ENCODE measurements at places on chromosomes 6 and 20. TPM values are rescaled to one million over a fixed set of nuclear protein-coding genes. Genes with fewer than 3 reads are reported as not detected.

GRCh38 chr20:62156592-62157386, 13.2 kb downstream of the SS18L1 start:
- peak; percentile 86 for DNase-seq

DNA sequence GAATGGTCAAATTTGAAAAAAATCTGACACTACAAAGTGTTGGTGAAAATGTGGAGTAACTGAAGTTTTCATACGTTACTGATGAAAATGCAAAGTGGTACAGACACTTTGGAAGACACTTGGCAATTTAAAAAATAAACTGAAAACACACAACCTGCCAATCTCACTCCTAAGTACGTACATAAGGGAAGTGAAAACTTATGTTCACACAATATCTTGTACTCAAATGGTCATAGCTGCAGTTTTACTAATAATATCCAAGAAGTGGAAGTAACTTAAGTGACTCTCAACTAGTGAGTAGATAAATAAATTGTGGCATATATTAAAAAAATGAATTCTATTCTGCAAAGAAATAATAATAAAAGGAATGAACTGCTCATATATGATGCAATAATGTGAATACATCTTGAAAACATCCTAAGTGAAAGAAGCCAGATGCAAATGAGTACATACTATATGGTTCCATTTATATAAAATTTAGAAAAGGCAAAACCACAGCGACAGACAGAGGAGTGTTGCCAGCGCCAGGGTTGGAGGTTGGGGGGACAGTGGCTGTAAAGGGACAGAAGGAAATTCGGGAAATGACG, 198.2 kb downstream of the ERMARD start:
- no peak for DNase-seq

DNA sequence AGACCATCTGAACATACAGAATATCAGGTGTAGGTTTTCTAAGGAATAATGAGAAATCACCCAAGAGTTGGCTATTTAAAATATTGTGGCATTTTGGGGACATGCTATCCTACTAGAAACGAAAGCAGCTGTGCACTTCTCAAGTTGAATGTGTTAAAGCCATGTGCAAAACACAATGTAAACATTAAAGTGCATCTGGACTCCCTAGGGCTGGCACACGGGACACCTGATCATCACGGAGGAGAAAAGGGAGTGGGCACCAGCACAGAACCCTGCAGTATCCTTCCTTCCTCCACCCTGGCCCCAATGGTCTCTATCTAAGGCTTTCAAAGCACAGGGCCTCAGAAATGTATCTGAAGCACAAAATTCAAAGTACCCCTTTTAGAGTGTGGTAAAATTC, 94.3 kb downstream of the INSM1 start:
- no peak for DNase-seq

DNA sequence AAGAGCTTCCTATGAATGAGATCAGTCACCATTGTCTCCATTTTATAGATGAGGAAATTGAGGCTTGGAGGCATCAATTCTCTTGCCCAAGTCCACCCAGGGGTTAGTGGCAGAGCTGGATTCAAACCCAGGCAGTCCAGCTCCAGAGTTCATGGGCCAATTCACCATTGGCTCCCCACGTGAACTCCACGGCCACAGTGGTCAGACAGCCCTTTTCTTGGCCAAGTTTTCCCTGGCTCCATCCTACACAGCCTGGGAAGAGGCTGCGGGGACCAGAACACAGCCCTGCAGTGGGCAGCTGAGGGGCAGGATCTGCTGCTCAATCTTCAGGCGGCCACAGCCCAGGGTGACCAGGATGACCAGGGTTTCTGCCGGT, 20.5 kb downstream of the TGM2 start:
- DNase-seq = no peak

DNA sequence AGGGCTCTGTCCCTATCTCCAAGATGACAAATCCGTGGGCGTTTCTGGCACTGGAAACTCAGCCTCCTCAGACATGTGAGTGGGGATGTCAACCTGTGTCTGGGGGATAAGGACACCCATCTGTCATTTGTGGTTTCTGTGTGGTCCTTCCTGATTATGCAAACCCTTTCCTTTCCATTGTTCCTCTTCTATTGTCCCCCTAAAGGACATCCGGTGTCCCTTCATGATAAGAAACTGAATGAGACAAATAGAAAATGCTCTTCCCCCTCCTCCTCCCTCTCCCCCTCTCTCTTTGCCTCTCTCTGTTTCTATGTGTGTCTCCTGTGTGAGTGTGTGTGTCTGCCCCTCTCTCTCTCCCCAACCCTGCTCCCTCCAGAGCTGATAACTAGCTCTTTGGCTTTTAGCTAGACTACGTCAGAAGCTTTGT, 11.5 kb upstream of the GLP1R start:
- no peak for DNase-seq

GRCh38 chr6:82363428-82364086, at the start of gene TPBG:
Gene TPBG (plus strand): TSS chr6:82363817. CDS start chr6:82364962, 1,145 bp downstream.
- DNase-seq = peak; percentile 81

DNA sequence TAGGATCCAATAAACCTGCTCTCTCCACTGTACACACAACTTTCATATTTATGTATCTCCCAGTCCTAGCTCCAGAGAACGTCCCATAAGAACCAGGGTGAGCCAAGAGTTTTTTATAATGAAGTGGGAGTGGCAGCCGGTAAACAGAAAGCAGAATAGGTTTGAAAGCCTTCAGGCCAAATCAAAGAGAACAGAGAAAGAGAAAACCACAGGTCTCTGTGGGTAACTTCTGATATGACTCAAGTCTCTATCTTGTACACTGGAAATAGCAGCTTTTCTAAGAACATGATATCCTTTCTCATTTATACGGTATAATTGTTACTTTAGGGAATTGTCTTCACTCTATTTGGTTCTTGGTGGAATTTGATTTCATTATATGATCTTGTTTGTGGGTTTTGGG, 273.6 kb downstream of the PACRG start:
- no peak for DNase-seq

- DNase-seq = peak; percentile 53
Observed at GRCh38 chr6:170174124-170174770, 116.6 kb downstream of the DLL1 start.

DNA sequence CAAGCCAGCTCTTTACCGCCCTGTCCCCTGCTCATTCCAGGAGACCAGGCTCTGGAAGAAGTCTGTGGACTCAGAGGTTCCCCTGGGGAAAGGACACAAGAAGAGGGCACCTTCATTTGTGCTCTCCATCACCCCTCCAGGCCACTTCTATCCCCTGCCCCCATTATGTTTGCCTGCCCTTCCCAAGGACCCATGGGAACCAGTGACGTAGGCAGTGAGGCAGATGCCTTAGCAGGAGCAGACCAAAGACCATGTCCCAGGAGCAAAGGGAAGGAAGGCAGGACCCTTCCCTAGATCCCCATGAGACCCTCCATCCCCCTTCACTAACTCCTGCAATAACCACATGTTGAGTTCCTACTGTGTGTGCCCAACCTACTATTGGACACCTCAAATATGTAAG, 94.4 kb downstream of the MDGA1 start:
- no peak for DNase-seq

DNA sequence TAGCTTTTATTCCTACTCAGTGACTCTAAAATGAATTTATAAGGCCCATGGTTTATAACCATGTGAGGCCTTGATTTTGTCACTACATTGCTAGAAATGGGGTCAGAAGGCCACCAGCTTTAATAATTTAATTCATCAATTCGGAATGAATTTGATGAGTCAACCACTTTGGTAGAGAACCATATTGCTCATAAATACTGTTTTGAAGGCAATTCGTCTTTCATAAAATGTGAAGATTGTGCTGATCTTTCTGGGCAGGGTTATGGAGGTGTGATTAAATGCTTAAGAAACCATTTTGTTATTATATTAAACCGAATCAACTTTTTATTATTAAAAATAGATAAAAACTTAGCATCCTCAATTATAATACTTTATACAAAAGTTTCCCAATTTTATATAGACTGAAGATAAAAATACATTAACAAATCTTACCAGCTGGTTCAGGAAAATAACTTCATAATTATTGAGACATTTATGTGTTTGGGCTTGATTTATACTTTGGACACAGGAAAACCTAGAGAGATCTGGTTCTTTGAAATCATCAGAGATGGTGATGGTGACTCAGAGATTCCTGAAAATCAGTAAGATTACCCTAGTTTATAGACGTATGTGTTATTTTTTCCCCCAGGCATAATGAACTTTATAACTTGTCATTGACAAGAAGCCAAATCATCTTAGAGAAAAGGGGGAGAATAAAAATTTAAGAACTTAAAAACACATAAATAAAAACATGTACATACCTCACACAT, 10.6 kb downstream of the HCRTR2 start:
- no peak for DNase-seq

GRCh38 chr6:106608080-106608668, 21.1 kb downstream of the RTN4IP1 start:
- no peak for DNase-seq

DNA sequence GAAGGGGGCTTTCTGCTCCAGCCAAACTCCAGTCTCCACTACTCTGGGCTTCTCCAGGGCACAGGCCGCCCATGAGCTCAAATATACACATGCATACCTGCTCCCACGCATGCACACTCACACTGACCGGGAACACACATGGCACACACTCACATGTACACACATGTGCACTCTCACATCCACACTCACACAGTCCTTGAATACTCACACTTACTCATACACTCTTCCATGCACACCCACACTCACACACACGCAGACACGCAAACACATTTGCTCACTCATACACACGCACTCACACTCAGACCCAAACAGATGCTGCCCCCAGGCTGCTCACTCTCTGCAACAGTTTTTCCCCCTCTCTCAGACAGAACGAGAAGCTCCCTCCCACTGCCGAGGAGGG, 7.0 kb downstream of the GDAP1L1 start:
- DNase-seq = no peak

- no peak for DNase-seq
Observed at GRCh38 chr6:32882879-32883250, 28.9 kb downstream of the PSMB9 start.

DNA sequence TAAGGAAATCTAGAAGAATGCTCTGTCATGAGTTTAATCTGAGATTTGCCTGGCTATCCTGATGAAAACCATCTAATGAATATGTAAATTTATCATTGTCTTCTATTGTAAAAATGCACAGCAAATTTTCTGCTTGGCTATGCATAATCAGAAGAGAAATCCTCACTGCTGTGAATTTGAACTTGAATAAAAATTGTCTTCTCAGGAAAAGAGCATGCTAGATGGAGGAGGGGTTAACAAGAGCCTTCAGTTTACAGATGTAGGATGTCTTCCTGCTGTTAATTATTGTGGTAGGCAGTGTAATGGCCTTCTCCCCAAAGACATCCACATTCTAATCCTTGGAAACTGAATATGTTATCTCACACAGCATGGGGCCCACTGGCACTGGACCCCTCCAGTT, 45.8 kb downstream of the ANKEF1 start:
- no peak for DNase-seq

- no peak for DNase-seq
Observed at GRCh38 chr20:19815553-19815991, 57.5 kb downstream of the RIN2 start.

DNA sequence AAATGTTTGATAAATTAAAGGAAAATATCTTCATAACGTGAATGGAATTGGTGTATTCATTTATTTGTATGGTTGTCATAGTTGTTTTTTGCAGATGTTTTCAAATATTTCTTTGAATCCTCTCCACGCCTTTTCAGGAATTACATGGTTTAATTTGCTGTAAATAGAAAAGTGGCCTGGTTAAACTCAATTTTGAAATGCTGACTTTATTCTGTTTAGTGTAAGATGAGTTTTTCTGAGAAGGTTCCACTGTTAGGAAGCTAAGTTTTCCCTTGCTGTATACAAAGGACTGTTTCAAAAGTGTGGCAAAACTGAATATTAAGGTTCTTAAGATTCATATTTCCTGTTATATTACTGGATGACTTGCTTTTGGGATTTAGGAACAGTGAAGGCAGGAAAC, 503 bp upstream of the ZC2HC1B start:
- DNase-seq = no peak

GRCh38 chr20:13790708-13791107, 5.9 kb downstream of the NDUFAF5 start:
- no peak for DNase-seq

GRCh38 chr6:56686429-56686828, 43.7 kb upstream of the DST start:
- DNase-seq = no peak

GRCh38 chr6:10800810-10801209, 37.5 kb downstream of the MAK start:
- no peak for DNase-seq

- no peak for DNase-seq
Observed at GRCh38 chr6:159807150-159807858, 7.2 kb downstream of the PNLDC1 start.

GRCh38 chr6:122818866-122819265, 29.8 kb downstream of the SMPDL3A start:
- DNase-seq = no peak

DNA sequence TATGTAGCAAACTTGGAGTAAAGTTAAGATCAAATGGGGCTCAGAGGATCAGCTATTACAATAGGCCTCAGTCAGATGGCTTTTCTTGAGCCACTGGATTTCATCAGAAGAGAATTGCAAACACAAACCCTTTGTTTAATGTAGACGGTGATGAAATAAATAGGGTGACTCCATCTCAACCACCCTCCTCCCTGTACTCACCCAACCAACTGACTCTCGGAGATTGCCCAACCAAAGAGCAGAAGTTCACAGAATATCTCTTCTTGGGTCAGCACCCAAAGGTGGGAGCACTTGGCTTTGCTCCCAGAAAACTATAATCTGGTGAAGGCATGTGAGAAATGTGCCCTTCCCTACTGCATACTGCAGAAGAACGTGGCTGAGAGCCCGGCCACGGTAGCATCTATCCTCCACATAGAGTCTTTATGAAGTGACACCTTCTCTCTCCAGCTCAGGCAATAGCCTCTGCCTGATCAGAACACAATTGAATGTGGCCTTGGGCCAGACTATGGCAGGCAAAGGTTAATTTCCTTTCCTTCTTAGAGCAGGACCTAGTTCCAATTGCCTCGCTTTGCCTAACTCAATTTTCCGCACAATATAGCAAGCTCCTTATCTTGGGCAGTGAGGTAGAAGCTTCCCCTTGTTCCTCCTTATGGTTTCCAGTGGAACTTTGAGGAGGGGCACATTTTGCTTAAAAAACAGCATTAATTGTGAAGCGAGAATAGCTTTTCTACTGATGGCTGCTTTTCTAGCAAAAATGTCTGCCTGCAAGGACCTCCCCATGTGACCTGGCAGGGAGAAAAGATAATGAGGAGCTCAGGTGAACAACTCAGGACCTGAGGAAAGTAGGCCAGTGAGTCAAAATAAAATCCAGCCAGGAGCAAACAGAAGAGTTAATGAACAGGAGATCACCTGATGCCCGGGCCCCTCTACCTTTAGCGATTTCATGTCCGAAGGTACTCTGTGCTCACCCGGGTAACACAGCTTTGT, 79.4 kb downstream of the GFOD1 start:
- peak; percentile 65 for DNase-seq

The KIAA1586 gene
- 8.4 TPM for total RNA-seq

The SCUBE3 gene
- total RNA-seq = 0.28 TPM

The OPN5 gene
- not detected for total RNA-seq

The HNF4A gene
- total RNA-seq = not detected

The RIOK1 gene
- 13.3 TPM for total RNA-seq

The SMLR1 gene
- total RNA-seq = not detected

The QKI gene
- 373 TPM for total RNA-seq

The LPA gene
- total RNA-seq = not detected

The BMP5 gene
- total RNA-seq = 0.71 TPM

The FAM83B gene
- 13.3 TPM for total RNA-seq

The NOX3 gene
- total RNA-seq = not detected

The XKR7 gene
- total RNA-seq = not detected

Data from right cardiac atrium (tissue), 5 donors.